Right renal cortex interstitium (tissue), 3 donors: ENCODE measurements at places on chromosomes 6 and 20. TPM values are rescaled to one million over a fixed set of nuclear protein-coding genes. Genes with fewer than 3 reads are reported as not detected.

GRCh38 chr20:47315339-47316056 lies 41.0 kb downstream of the ZMYND8 start:
- DNase-seq = no peak

- no peak for DNase-seq
These were observed 106.6 kb upstream of the BTN3A2 start for GRCh38 chr6:26258212-26258977.

GRCh38 chr6:74892091-74892490 lies 313.8 kb downstream of the COL12A1 start:
- DNase-seq = no peak

DNA sequence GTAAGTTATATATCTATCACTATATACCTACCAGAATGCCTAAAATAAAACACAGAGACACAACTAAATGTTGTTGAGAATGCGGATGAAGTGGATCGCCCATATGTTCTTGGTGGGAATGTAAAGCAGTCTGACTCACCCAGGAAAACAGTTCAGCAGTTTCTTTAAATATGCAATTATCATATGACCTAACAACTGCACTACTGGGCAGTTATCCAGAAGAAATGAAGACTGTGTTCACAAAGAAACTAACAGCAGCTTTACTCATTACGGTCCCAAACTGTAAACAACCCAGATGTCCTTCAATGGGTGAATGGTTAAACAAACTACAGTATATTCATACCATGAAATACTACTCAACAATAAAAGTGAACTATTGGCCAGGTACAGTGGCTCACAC lies 14.3 kb upstream of the ZC3H12D start:
- no peak for DNase-seq

GRCh38 chr6:125871365-125871764 lies 80.6 kb downstream of the NCOA7 start:
- DNase-seq = no peak

DNA sequence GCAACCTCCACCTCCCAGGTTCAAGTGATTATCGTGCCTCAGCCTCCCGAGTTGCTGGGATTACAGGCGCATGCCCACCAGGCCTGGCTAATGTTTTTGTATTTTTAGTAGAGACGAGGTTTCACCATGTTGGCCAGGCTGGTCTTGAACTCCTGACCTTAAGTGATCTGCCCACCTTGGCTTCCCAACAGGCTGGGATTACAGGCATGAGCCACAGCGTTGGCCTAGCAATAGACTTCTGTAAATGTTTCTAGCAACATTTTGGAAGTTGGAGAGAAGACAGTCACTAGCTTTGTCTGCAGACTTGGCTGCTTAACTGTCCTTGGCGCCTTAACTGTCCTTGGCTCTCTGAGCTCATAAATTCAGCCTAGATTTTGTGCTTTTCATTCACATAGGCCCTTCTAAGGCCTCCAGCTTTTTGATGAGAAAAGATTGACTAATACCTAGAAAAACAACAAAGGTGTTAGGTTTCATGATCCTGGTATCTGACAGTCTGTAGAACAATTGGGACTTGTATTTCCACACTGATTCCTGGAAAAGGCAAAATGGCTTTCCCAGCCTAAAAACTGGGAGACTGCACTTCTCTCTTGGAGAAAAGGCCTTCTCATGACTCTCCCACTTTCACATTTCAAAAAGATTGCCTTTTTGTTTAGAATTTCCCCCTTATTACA lies 49.7 kb downstream of the OR2B2 start:
- DNase-seq = no peak

DNA sequence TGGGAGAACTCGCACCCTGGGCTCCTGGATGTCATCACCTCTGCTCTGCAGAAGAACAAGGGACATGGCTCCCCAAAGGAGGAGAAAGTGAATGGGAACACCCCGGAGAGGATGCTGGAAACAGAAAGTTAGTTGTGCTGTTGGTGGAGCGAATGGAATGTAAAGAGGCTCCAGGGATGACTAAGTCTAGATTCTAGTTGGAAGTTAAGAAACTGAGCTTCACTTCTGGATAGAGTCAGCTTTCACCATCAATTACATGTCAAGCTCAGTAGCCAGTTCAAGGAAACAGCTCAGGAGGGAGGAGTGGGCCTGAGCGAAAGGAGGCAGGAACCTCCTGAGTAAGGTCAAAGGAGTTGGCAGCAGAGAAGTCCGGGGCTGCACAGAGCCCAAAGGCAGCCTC lies 132.1 kb upstream of the ARID1B start:
- DNase-seq = no peak

- DNase-seq = no peak
These were observed 13.4 kb upstream of the IP6K3 start for GRCh38 chr6:33759887-33760629.

DNA sequence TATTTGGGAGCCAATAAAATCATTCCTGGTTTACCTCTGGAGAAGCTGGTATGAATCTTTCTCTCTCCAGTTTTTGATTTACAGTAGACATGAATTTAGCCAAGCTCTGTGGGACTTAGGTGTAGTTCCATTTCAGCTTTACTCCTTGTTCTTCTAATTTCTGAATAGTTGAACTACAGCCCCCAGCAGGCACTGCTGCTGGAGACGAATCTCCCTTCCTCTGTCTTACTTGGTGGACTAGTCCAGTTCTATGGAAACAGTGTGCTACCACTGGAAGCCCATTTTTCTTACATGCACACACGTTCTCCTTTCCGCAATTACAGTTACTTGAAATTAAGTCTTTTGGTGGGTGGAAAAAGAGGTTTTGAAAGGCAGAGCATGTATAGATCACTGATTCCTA lies 42.3 kb downstream of the RALGAPB start:
- DNase-seq = no peak

DNA sequence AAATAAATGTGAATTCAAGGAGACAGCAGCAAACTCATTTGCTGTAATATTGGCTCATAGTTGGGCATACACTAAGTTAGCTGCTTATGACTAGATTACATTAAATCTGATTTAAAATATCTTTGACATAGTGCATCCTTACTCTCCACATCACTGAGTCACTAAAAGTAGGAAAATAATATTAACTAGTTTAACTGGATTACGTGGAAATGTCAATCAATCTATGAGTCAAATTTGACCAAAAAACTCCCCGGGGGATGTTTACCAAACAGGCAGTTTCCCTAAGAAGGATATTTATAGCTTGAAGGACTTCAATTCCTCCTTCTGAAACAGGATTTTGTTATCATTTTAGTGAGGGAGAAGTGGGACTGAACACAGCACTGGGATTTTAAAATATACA lies 366.5 kb downstream of the ESR1 start:
- DNase-seq = no peak

- DNase-seq = no peak
These were observed 77.9 kb downstream of the MRPL14 start for GRCh38 chr6:44049163-44049988.

- no peak for DNase-seq
These were observed 3.5 kb upstream of the ACAT2 start for GRCh38 chr6:159758031-159759001.

DNA sequence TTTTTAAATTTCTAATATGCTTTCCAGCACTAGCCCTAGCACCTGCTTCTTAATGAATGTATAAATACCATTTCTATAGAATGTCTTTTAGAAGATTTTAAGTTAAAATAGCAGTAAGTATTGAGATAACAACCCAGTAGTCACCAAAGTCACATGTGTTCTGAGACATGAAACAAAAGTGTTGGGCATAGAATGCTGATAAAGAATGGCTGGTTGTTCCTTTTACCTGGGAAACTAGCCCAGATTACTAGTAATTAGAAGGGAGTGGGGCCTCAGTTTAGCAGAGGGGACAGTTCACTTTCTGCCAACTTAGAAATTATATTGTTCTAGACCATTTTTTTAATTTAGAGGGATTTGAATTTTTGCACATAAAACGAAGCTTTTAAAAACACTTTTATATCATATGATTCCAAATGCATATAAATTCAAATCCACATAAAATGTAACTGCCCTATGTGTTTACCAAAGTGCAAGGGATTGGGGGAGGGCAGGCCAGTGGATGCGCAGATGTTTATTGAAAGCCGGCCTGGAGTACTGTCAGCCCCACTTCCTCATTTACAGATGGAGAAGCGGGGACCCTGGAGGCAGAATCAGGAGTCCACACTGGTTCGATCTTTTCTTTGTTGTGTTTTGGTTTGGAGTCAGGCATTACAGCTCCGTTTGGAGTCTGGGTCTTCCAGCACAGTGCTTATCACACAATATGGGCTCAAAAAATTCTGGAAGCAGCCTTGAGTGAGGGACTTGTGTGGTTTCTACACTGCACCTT lies 139.8 kb downstream of the ZDHHC14 start:
- no peak for DNase-seq

GRCh38 chr6:84521511-84521910 lies 242.9 kb downstream of the TBX18 start:
- no peak for DNase-seq

GRCh38 chr20:6140947-6141346 lies 18.1 kb upstream of the FERMT1 start:
- DNase-seq = no peak

GRCh38 chr6:157346373-157346772 lies 23.1 kb upstream of the TMEM242 start:
- DNase-seq = no peak

DNA sequence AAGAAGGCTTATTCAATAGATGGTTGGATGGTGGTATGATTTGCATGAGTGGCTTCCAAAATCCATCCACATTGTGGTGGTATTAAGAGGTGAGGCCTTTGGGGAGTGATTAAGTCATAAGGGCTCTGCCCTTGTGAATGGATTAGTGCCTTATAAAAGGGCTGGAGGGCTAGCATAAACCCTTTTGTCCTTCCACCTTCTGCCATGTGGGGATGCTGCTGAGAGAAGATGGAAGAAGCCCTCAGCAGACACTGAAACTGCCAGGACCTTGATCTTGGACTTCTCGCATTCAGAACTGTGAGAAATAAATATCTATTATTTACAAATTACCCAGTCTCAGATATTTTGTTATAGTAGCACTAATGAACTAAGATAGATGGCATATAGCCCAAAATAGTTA lies 27.8 kb upstream of the SRPK1 start:
- DNase-seq = no peak

DNA sequence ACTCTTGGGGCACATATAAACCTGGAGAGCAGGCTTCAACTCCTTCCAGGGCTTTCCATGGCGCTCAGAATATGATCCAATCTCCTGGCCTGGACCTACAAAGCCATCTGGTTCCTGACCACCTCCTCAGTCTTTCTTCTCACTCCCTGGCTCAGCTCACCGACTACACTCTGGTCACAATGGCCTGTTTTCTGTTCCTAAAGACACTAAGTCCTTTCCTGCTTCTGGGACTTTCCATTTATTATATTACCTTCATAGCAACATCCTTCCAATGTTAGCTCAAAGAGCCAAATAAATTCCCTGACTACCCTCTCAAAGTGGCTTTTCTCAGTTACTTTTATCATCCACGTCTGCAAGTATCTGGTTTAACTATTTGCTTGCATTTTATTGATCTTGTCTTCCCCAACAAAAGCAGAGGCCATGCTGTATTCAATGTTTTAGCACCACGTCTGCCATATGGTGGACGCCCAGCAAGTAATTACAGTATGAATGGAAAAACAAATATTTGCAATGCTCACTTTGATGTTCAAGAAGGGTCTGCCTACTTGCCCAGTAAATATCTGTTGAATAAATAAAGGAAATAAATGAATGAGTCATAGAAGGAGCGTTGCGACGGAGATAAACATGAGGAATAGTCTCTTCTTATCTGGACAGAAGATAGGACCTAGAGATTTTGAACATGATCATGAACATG lies 328.4 kb downstream of the ESR1 start:
- no peak for DNase-seq

DNA sequence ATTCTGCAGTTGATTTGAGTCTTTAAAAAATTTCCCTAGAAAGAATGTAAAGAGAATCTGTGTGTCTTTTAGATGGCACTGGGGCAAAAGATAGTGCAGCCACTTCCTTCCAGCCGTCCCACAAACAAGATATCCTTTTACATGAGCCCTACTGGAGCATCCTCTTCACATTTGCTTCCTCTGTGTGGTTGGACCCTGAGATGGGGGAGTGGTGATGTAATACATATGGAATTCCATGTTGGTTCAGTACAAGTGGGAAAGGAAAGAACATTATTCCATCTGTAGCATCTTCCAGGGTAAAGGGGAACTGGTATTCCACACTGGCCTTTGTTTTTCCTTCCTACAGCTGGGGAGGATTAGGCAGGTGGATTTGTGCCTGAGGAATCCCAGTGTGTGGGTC lies 78.9 kb upstream of the ISM1 start:
- no peak for DNase-seq

GRCh38 chr20:33259371-33259770 lies 23.6 kb downstream of the BPIFA1 start:
- no peak for DNase-seq

DNA sequence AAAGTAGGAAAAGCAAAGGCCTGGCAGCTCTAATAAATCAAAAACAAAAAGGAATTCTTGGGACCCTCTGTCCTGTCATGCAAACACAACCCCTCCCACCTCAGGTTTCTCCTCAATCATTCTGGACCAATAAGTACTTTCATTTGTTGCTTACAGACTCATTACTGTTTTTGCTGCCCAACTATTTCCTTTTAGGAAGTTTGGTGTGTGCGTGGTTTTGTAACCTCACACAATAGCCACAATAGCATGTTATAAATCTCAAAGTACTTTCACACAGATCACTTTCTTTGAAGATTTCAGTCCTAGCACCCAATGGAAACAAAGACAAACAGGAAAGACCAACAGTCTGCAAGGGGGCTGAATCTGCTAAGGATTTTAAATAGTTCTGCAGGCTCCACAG lies 4.5 kb downstream of the MRPL14 start:
- DNase-seq = no peak

DNA sequence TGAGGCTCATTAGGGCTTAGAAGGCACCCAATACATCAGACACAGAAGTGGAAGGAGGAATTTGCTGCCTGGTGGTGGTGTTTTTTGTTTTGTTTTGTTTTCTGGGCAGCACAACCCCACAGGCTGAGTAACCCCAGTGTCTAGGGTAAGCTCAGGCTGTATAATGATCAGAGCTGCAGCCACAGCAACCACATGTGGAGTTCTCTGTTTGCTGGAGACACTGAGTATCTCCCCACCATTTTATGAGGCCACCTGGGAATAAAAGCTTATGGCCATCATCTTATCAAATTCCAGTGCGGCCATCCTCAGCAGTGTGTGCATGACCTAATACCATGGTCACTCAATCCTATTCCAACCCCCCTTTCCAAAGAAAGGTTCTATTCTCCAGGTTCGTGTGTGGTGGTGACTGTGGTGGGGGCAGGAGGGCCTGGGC lies 3.4 kb upstream of the DLL1 start:
- DNase-seq = no peak

- no peak for DNase-seq
These were observed 120.3 kb upstream of the MAFB start for GRCh38 chr20:40809361-40809760.

Gene MCHR2
- polyA plus RNA-seq = not detected

Gene MAS1L
- not detected for polyA plus RNA-seq

Gene PGC
- not detected for polyA plus RNA-seq

Gene RIPOR3
- polyA plus RNA-seq = 6.9 TPM

Gene ZNF165
- 4.8 TPM for polyA plus RNA-seq

Gene FERMT1
- 3.6 TPM for polyA plus RNA-seq

Gene ALDH8A1
- polyA plus RNA-seq = 36.3 TPM

Gene SLC22A3
- 3.8 TPM for polyA plus RNA-seq

Gene ANKRD6
- 22.2 TPM for polyA plus RNA-seq

Gene ADAM33
- polyA plus RNA-seq = 5.1 TPM

Gene IL17F
- 0.33 TPM for polyA plus RNA-seq

Gene PPP1R14C
- 25.1 TPM for polyA plus RNA-seq
